ENCODE measurements at places on chromosomes 5 and 9. TPM values are rescaled to one million over a fixed set of nuclear protein-coding genes. Genes with fewer than 3 reads are reported as not detected.
A peak's percentile ranks its signal among the peaks of the same experiment; 100 is the strongest.

GRCh38 chr9:109709866-109710265 lies 70.1 kb upstream of the PALM2AKAP2 start:
- H3K36me3 ChIP-seq, result no peaks in the 10 kb centered on the region
- peaks cover 91% of the 10 kb centered on the region for H3K27me3 ChIP-seq
- DNase-seq, result no peak
- no peak overlapping the region for H3K27ac ChIP-seq

- H3K36me3 ChIP-seq, result no peaks in the 10 kb centered on the region
- H3K4me3 ChIP-seq, result no peak overlapping the region
These were observed 16.8 kb downstream of the CLINT1 start for GRCh38 chr5:157842185-157842584.

- no peak overlapping the region for H3K27ac ChIP-seq
- no peak for DNase-seq
- H3K4me3 ChIP-seq, result no peak overlapping the region
- H3K27me3 ChIP-seq, result no peaks in the 10 kb centered on the region
- no peaks in the 10 kb centered on the region for H3K36me3 ChIP-seq
- H3K4me1 ChIP-seq, result no peaks in the 10 kb centered on the region
These were observed 263.2 kb downstream of the GABRB2 start for GRCh38 chr5:161283296-161283695.

Gene S1PR3
- total RNA-seq, result 0.07 TPM

Gene CDKN2B-AS1
- 1.7 TPM for total RNA-seq

Gene WNT8A
- total RNA-seq, result not detected

- H3K36me3 ChIP-seq, result no peaks in the 10 kb centered on the region
- no peak overlapping the region for H3K4me3 ChIP-seq
- H3K27ac ChIP-seq, result no peak overlapping the region
- H3K27me3 ChIP-seq, result 0 out of 2 replicates have a peak, but pooled peaks cover 5% of the 10 kb centered on the region
- no peaks in the 10 kb centered on the region for H3K4me1 ChIP-seq
These were observed 89.0 kb upstream of the NR4A3 start for GRCh38 chr9:99732715-99733114.

DNA sequence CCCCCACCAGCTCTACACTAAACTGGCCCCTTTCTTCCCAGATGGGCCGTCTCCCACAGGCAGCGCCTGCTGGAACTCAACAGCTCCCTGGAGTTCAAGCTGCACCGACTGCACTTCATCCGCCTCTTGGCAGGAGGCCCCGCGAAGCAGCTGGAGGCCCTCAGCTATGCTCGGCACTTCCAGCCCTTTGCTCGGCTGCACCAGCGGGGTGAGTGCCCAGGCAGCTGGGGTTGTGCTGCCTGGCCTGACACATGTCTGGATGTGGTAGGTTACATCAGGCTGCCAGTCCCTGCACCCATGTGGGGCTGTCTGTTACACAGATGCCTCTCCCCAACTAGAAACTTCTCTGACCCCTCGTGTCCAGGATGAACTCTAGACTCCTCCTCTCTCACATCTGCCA lies 9.8 kb downstream of the NHP2 start:
- no peak overlapping the region for H3K27ac ChIP-seq
- no peak for DNase-seq
- H3K4me1 ChIP-seq, result no peaks in the 10 kb centered on the region
- H3K4me3 ChIP-seq, result no peak overlapping the region

- no peak overlapping the region for H3K27ac ChIP-seq
- no peaks in the 10 kb centered on the region for H3K27me3 ChIP-seq
- H3K4me1 ChIP-seq, result no peaks in the 10 kb centered on the region
- no peak overlapping the region for H3K4me3 ChIP-seq
- H3K36me3 ChIP-seq, result no peaks in the 10 kb centered on the region
These were observed 13.8 kb downstream of the NAIP start for GRCh38 chr5:71011194-71011792.

GRCh38 chr5:175211956-175212756 lies 231.8 kb downstream of the DRD1 start:
- H3K27ac ChIP-seq, result no peak overlapping the region
- peaks cover 10% of the 10 kb centered on the region for H3K4me1 ChIP-seq
- no peaks in the 10 kb centered on the region for H3K36me3 ChIP-seq
- no peak overlapping the region for H3K4me3 ChIP-seq
- no peaks in the 10 kb centered on the region for H3K27me3 ChIP-seq
- DNase-seq, result no peak

GRCh38 chr5:139788294-139788910 lies 7.2 kb upstream of the PSD2 start:
- H3K4me3 ChIP-seq, result no peak overlapping the region
- H3K36me3 ChIP-seq, result no peaks in the 10 kb centered on the region
- H3K27ac ChIP-seq, result peak overlapping the region; percentile 30
- no peak for DNase-seq
- peaks cover 3% of the 10 kb centered on the region for H3K4me1 ChIP-seq
- H3K27me3 ChIP-seq, result peaks cover 1% of the 10 kb centered on the region

- H3K27ac ChIP-seq, result no peak within 1 kb of the TSS
- no peak within 1 kb of the TSS for H3K4me3 ChIP-seq
- DNase-seq, result no peak
- H3K4me1 ChIP-seq, result peaks cover 18% of the 10 kb centered on the region
These were observed at the start of gene GRIN1 for GRCh38 chr9:137138722-137139467. GRIN1 (plus strand) TSS chr9:137139154; CDS start chr9:137139487, 333 bp downstream.

DNA sequence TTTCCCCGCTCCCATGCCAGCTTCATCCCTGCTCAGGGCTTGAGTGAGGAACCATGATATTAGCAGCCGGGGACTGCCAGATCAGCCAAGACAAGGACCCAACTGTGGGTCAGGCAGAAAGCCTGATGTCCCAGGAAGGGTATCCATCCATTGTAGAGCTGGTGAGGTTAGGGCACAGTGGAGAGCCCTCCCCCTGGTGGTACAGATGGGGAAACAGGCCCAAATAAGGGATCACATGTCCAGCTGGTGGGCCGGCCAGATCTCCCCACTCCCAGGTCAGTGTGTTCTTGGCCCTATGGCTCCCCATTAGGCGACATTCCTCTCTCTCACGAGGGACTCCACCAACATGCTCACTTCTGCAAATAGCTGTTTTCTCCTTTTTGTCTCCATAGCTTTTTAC lies 9.0 kb downstream of the CDX1 start:
- DNase-seq, result peak; percentile 19
- no peak overlapping the region for H3K27ac ChIP-seq
- H3K27me3 ChIP-seq, result peaks cover 3% of the 10 kb centered on the region
- no peak overlapping the region for H3K4me3 ChIP-seq
- no peaks in the 10 kb centered on the region for H3K4me1 ChIP-seq
- no peaks in the 10 kb centered on the region for H3K36me3 ChIP-seq

Gene DMRT3
- total RNA-seq, result not detected

Gene COL5A1
- 0.30 TPM for total RNA-seq

Gene PCDHA3
- total RNA-seq, result not detected

Gene BAAT
- total RNA-seq, result 0.25 TPM

Gene HOMER1
- total RNA-seq, result 21.4 TPM

DNA sequence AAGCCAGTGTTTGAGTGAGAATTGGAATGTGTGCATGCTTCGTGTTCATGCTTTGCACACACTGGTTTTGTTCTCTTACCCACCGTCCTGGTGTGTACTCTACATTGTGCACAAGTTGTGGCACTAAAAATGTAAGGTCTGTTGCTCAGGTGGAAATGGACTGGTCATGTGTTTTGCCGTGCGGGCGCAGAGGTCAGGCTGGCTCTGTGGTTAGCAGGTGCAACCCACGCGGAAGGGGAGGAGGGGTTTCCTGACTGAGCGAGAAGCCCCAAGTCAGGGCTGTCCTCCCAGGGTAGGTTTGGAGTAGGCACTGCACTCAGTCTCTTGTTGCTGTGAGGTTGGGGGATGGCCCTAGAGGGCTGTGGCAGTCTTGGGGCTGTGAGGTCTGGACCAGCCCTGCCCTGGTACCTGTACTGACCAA lies 86.6 kb downstream of the EHMT1 start:
- H3K4me1 ChIP-seq, result no peaks in the 10 kb centered on the region
- H3K36me3 ChIP-seq, result no peaks in the 10 kb centered on the region
- H3K27me3 ChIP-seq, result no peaks in the 10 kb centered on the region
- H3K4me3 ChIP-seq, result no peak overlapping the region
- H3K27ac ChIP-seq, result no peak overlapping the region
